ENCODE measurements at places on chromosomes 7 and 10.

- DNase-seq = no peak
These were observed 51.3 kb downstream of the AOC1 start for GRCh38 chr7:150903606-150904005.

DNA sequence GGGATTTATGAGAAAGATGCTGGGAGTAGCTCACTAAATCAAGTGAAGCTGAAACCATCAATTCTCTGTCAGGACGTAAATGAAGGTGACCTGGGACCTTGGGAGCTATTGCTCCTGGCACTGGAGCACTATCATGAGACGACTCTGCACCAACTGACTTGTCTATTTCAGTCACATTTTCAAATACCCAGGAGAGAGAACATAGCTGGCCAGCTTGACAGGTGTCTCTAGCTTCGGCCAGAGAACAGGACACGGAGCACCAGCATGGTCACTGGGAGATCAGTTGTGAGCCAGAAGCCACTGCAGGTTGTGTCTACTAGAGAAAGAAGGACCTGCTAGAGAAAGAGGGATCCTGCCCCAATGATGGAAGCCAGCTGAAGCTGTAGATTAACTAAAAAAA lies 17.4 kb upstream of the ATOH7 start:
- no peak for DNase-seq

- DNase-seq = peak; percentile 80
These were observed 188.6 kb downstream of the ETV1 start for GRCh38 chr7:13800694-13801448.

DNA sequence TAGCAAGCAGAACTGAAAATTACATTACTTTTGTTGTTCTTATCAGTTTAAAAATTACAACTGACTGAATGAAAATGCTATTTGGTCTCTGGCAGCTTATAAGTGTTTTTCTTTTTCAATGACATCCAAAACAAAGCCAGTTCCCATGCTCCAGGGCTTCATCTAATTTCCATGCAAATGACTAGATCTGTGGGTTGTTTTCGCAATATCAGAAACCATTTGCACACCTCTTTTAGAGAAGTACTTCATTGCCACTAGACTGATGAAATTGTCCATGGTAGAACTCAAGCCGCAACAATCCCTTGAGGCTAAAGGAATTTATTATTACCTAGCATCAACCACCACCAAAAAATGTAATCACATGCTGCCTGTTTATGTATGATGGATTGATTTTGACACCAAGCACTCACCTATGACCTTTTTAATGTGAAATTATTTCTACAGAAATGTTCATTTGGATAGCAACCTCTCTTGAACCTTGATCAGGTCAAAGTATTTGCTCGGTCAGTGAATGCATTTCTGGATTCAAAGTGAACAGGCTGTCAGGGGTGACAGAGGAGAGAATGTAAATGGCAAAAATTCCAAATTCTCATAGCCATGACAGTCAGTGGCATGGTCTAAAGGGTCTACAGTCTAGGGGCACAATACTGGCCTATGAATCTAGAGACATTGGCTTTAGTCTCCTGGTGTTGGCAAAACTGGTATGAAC lies 769.3 kb downstream of the SORCS1 start:
- no peak for DNase-seq

- DNase-seq = no peak
These were observed 17.6 kb downstream of the NUDCD3 start for GRCh38 chr7:44472843-44473242.

GRCh38 chr10:34912771-34913170 lies 97.7 kb upstream of the PARD3 start:
- no peak for DNase-seq

All from fibroblast of upper back skin (primary cell).